Mammary epithelial cell (primary cell): ENCODE measurements at places on chromosomes 7 and 10. TPM values are rescaled to one million over a fixed set of nuclear protein-coding genes. Genes with fewer than 3 reads are reported as not detected.

CDK6 gene
- total RNA-seq = 171 TPM

CRHR2 gene
- total RNA-seq = not detected

ANKRD61 gene
- not detected for total RNA-seq

EIF4H gene
- 252 TPM for total RNA-seq

TAC1 gene
- total RNA-seq = not detected in 2 replicates

LDB3 gene
- not detected for total RNA-seq

HABP2 gene
- not detected for total RNA-seq

ICA1 gene
- 5.6 and 8.5 TPM in 2 replicates for total RNA-seq

SLC35B4 gene
- total RNA-seq = 22.6 and 23.2 TPM in 2 replicates

PODXL gene
- total RNA-seq = 0.50 TPM

ARHGAP21 gene
- 128 and 131 TPM in 2 replicates for total RNA-seq

CCM2 gene
- total RNA-seq = 58.4 and 75.6 TPM in 2 replicates

PPP1R17 gene
- not detected in 2 replicates for total RNA-seq

PDE6C gene
- total RNA-seq = not detected

SHH gene
- total RNA-seq = not detected
